ENCODE measurements at places on chromosomes 13 and 19.

DNA sequence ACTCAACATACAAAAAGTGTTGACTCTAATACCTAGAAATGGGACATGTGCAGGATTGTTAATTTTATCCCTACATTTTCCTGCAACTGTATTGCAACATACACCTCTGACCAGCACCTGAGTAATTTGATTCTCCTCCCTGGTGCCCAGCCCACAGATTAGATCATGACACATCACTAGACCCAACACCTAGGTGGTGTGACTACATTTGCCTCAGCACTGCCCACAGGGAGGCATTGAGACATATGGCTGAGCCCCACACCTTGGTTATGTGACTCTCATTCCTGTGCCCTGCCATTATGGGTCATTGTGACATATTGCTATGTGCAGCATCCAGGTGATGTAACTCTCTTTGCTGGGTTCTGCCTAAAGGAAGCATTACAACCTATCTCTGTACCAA lies 13.2 kb upstream of the ZNF254 start:
- DNase-seq, result no peak

DNA sequence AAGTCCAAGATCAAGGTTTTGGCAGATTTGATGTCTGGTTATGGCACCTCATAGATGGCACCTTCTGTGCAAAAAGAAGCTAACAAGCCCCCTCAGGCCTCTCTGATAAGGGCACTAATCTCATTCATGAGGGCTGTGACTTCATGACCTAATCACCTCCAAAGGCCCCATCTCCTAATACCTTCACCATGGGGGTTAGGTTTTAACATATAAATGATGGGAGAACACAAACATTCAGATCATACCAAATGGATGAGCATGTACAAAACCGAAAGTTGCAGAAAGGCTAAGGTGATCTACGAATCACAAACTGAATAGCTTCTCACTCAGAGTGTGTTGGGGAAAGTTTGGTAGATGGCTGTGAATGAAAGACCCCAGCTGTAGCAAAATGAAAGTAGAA lies 217.4 kb downstream of the TBC1D4 start:
- DNase-seq, result no peak

DNA sequence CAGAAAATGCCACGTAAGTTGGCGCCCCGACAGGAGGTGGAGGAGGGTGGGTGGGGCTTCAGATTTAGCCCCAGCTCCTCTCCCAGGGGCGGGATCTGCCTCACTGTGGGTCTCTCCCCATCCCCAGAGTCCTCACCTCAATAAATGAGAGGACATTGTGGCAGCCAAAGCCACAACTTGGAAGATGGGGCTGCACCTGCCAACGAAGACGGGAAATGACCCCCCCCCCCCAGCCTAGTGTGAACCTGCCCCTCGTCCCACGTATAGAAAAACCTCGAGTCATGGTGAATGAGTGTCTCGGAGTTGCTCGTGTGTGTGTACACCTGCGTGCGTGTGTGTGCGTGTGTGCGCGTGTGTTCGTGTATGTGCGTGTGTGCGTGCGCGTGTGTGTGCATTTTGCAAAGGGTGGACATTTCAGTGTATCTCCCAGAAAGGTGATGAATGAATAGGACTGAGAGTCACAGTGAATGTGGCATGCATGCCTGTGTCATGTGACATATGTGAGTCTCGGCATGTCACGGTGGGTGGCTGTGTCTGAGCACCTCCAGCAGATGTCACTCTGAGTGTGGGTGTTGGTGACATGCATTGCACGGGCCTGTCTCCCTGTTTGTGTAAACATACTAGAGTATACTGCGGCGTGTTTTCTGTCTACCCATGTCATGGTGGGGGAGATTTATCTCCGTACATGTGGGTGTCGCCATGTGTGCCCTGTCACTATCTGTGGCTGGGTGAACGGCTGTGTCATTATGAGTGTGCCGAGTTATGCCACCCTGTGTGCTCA lies 1.5 kb upstream of the TRAPPC5 start:
- peak; percentile 81 for DNase-seq

DNA sequence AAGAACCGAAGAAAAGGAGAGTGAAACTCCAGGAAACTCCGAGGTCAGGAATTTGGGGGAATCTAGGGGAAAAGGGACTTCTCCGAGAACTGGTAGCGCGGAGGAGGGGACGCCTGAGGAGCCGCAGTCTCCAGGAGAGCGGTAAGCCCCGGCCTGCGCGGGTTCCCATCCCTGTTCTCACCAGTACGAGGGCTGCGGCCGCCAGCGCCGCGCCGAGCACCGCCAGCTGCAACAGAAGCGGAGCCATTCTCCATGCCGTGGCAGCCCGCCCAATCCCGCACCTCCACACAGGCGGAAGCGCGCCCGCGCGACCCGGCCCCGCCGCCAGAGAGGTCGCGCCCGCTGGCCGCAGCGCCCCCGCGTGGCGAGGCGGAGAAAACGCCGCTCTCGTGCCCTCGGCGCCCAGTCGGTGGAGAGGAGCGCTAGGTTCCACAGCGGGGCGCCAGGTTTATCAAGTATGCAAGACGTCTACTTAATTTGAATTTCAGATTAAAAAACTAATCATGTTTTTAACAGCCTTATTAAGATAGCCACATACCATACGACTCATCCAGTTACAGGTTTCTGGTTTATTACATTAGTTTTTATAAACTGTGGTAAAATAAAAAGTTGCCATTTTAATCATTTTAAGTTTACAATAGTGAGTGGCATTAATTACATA lies at the start of gene ALG5:
ALG5 (minus strand) TSS at position 287 of the 661 bp plus-strand sequence; CDS start at position 247, 40 bp downstream.
- peak; percentile 92 for DNase-seq

DNA sequence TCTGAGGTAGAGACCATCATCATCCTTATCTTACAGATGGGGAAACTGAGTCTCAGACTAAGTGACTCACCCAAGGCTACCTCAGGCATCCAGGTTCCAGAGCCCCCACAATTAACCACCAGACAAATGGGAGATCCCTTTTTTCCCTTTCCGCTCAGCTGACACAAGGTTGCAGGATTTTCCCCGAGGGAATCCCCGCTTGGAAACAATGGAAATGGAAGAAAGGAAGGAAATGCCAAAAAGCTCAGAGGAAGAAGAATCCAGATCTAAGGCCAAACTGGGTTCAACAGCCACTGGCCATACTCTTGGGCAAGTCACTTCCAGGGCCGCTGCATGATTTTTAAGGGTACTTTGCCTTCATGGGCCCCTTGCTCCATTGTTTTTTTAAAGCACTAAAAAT lies 1.6 kb downstream of the ZNF71 start:
- no peak for DNase-seq

GRCh38 chr13:97974773-97975172 lies 21.3 kb downstream of the IPO5 start:
- no peak for DNase-seq

DNA sequence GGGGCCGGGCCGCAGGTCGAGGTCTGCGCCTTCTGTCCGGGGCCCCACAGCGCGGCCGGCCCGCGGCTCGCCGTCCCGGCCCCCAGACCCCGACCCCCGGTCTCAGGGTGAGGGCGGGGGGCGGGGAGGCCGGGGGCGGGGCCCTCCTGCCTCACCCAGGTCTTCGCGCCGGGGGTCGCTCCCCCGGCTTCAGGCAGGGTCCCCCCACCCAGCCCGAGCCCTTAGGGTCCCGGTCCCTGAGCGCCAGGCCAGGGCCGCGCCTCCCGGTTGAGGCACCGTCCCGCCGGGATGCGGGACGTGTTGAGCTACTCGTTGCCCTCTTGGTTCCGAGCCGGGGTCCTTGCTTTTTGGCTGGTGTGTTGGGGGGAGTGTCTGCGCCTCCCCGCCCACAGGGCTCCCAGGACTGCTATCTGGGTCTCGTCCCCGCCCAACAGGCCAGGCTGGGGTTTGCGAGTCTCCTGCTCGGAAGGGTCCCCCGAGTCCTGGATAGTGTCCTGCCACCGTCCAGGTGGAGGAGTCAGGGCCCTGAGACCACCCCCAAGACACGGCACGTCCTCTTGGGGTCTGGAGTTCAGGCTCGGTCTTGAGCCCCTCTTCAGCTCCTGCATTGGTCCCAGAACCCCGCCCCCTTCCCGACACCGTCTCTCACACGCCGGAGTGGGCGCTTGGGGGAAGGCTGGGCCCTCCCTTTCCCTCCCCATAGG lies 452 bp downstream of the PIAS4 start:
- DNase-seq, result no peak

GRCh38 chr19:47310323-47310722 lies 662 bp downstream of the C5AR1 start:
- no peak for DNase-seq

DNA sequence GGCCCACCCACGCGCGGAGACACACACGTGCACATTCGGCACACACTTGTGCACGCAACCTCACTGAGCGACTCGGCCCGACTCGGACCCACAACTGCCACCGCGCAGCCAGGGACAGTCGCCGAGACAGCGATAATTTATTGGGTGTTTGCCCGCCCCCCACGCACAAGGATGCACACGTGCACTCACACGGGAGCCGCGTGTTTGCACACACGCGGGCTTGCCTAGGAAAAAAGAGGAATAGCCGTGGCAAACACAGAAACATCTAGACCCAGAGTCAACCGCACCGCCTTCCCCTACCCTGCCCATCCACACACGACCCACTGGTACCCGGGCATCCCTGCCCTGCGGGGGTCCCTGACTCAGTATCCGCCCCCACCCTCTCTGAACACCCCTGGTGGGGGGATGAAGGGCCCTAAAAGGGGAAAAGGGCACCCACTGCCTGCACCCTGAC lies 1.1 kb upstream of the SSBP4 start:
- DNase-seq, result no peak

GRCh38 chr13:50244713-50245574 lies 229.7 kb downstream of the KCNRG start:
- no peak for DNase-seq

DNA sequence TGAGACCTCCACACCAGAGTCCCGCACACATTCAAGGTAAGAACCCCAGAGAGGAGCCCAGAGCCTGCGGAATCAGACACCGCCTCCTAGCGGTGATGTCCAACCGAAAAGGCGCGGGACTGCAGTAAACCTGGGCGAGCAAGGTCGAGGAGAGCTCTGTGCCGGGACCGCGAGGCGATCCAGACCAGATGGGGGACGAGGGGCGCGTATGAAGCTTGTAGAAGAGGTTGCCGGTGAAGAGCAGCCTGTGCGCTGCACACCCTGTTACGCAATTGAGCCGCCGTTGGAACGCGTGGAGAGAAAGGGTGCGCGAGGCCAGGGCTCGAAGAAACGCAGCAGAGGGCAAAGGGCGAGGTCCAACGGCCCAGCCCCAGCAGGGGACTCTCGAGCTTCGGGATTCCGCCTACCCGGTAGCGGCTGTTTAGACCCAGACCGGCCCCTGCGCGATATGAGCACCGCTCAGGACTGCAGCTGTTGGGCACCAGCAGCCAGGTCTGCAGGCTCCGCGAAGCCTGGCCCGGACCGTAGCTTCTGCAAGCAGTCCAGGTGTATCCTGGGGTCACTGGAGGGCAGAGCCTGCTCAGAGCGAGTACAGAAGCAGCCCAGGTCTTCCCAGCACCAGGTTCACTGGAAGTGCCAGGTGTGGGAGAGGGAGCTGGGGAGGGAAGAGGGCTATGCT lies 65.9 kb upstream of the ZNF599 start:
- peak; percentile 22 for DNase-seq

GRCh38 chr13:76769271-76769791 lies 116.9 kb downstream of the KCTD12 start:
- DNase-seq, result no peak

GRCh38 chr13:26019881-26020870 lies 31.6 kb downstream of the SHISA2 start:
- no peak for DNase-seq

GRCh38 chr13:111911754-111912452 lies 155.0 kb upstream of the SOX1 start:
- DNase-seq, result peak; percentile 7

- DNase-seq, result no peak
These were observed 302.0 kb upstream of the MIR17HG start for GRCh38 chr13:91045351-91046034.

GRCh38 chr13:80571346-80572307 lies 230.7 kb upstream of the SPRY2 start:
- no peak for DNase-seq

- DNase-seq, result no peak
These were observed 4.0 kb upstream of the HOOK2 start for GRCh38 chr19:12779162-12779993.

DNA sequence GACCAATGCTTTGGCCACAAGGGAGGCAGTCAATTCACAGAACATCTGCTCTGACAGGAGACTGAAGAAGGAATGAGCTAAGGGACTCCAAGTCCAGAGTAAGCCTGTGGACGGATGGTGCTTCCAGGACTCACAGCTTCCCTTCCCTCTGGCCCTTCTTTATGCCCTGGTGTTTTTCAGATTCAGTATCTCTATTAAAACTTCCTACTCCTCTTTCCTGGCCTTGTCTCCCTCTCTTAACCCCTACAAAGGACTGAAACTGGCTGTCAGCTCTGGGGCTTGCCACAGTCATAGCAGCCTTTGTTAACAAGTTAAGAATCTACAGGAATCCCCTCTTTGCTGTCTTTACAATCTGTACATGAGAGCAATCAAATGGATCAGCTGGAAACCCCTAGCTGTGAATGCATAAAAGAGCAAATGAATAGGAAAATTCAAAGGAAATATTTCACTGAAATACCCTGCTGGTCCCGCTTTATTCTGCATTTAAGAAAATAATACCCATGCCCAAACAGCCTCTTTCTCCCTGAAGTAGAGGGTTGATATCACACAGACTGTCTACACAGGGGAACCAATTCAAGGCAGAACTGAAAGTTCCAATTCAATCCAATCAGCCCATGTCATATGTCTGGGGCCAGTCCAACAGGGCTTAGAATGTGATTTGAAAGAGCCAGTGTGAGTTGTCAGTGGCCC lies 192.3 kb downstream of the MZT1 start:
- DNase-seq, result no peak

- peak; percentile 65 for DNase-seq
These were observed 52.8 kb downstream of the TNFSF13B start for GRCh38 chr13:108322206-108322824.

- DNase-seq, result peak; percentile 41
These were observed 51.2 kb downstream of the NLRP12 start for GRCh38 chr19:53772943-53773342.

- no peak for DNase-seq
These were observed 229.0 kb downstream of the KLF5 start for GRCh38 chr13:73287831-73288230.

- DNase-seq, result peak; percentile 58
These were observed at the start of gene CADM4 for GRCh38 chr19:43639519-43640423. TSS of gene CADM4 (minus strand) at chr19:43639850. CDS start at chr19:43639790, 60 bp downstream.

DNA sequence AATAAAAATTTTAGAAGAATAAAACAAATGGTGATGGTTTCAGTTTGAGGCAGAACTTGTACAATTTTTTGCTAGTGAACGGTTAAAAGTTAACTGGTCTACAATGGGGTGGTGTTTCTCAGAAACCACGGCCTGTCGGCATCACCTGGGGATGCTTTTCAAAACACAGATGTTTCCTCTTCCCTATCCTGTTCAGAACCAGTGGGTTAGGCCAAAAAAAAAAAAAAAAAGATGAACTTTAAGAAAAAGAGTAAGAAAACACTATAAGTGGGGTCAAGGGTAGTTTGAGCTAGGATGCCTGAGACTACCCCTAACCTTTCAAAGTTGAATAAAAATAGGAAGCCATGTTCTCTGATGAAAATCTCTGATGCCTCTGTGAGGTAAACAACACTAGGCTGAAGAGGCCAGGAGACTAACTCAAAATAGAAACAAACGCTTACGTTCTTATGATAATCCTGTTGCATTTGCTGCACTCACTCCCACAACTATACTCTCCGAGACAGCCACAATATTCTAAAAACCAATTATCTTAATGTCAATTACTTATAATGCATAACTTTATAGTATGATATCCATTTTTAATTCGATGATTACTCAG lies 3.3 kb downstream of the MTIF3 start:
- peak; percentile 67 for DNase-seq

GRCh38 chr13:110448677-110449076 lies 112.8 kb downstream of the RAB20 start:
- no peak for DNase-seq
